ENCODE measurements at places on chromosomes 1 and 21.

DNA sequence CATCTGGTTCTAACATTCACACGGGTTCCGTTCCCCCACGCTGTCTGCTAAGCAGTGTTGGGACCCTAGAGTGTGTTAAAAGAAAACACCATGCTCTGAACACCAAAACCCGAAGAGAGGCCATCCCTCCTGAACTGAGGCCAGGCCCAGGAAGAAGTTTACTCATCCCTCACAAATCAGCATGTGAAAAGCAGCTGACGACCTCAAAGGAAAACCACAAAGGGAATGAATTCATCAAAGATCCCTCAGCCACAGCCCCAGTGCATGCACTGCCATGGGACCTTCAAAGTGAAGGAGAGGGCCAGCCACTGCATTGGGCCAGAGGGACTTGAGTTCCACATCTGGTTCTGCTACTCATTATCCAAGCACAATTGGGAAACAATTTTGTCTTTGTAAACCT is 7.0 kb upstream of the PSEN2 start:
- no peak for DNase-seq

- no peak for DNase-seq
Observed at GRCh38 chr1:11101347-11101746, 1.7 kb upstream of the EXOSC10 start.

GRCh38 chr21:45906859-45907258 is 74.7 kb upstream of the COL6A1 start:
- no peak for DNase-seq

GRCh38 chr1:191582169-191582568 is 576.1 kb upstream of the RGS18 start:
- DNase-seq = no peak

GRCh38 chr1:43975249-43975961 is 645 bp downstream of the ATP6V0B start:
- DNase-seq = no peak
